Sciatic nerve (tissue), 2 donors: ENCODE measurements at places on chromosomes 1 and 21. TPM values are rescaled to one million over a fixed set of nuclear protein-coding genes. Genes with fewer than 3 reads are reported as not detected.

GRCh38 chr1:93700532-93701469, 19.2 kb upstream of the BCAR3 start:
- no peak for DNase-seq

GRCh38 chr1:248611883-248612414, 14.4 kb upstream of the OR2T10 start:
- no peak for DNase-seq

DNA sequence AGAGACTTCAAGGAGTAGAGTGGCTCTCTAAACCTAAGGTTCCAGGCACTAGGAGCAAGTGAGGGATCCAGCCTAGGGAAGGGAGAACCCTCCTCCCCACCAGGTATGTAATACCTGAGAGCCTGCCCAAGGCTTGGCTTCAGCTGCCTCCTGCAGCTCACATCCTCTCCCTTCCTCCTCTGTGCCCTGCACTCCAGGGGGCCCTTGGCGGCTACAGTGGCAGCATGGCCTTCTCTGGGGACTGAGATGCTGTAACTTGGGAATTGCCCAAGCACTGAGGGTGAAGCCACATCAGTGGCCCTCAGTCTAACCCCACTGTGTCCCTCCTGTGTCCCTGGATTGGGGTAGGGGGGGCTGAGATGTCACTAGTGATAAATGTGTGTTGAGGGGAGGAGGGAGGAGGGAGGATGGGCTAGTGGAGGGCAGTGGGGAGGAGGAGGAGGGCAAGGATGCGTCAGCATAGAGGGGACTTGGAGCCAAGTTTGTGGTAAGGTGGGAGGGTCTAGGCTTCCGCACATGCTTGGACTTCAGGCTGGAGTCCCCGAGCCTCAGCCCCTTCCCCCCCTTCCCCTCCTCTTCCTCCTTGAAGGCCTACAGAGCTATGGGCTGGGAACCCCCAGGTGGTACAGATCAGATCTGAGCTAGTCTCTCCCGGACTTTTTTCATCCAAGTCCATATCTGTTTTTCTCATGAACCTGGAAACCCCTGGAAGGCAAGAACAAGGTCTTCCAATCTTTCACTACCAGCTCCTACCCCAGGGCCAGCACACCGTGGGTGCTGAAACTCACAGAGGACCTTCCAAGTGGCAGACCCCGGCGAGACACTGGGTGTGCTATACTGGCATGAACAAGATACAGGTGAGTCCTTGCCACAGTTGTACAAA, 17.5 kb downstream of the COL9A2 start:
- peak; percentile 33 for DNase-seq

DNA sequence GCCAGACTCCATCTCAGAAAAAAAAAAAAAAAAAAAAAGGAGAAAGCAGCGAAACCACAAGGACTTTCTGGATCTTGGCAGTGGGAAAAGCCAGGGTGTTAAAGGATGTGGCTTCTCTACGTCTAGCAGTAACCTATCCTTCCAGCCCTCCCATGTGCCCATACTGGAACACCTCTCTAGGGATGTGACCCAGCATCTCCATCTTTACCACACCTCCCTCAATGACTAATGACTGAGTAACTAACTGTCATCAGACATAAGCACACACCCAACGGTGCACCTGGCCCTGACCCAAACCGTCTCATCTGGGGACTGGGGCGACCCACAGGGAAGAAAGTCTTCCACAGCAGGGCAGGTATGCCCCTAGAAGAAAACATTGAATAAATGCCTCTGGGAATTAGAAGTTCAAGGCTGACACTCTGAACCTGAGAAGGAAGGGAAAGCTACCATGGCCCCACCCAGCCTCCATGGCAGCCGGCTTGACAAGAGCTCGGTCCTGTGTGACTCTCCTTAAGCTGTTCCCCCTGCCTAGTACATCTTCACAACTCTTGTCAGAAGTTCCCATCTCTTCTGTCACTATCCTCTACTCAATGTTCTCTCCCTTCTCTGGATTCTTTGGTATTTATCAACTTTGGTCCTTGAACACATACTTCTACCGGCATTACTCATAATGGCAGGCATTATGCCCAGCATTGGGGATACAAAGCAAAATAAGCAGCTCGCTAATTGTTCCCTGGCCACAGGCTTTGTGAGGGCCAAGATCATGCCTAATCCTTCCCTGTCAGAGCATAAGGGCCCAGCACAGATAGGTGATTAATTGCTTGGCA, 14.8 kb upstream of the PAQR6 start:
- no peak for DNase-seq

SUSD4 gene
- total RNA-seq, result not detected

APCS gene
- not detected for total RNA-seq
